ENCODE measurements at places on chromosomes 5 and 9.

GRCh38 chr5:42858687-42859086 is 47.0 kb upstream of the SELENOP start:
- no peak for DNase-seq

DNA sequence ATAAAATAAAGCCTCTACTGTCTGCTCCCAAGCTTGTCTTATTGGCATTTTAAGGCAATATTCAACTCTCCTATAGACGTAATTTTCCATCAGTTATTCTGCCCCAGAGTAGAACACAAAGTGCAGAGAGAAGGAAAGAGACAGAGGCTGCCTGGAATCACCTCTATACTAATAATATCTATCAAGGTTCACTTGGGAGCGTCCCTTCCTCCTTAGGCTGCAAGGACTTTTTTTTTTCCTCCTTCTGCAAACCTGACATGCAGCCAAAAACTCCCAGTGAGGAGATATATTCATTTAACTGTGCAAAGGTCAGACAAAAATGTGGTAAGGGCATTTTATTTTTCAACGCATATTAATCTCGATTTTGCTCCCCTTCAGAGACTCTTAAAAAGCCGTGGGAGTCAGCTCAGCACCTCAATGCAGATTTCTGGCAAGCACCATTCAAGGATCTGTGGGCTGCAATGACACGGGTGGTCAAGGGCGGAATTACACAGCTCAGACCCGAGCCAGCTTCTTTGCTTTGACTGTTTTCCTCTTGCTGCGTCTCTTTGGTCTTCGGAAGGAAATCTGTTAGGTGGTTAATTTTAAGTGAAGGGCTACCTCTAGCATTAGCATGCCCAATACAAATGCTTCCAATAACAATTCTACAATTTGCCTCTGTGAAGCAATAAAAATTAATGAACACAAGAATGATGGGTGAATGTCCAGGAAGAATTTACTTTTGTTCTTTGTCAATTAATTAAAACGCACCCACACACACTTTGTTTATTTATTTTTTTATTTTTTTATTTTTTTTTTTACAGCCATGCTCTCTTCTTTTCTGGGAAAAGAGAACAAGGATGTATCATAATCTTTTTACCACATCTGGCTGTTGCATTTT is 587.7 kb upstream of the GRAMD2B start:
- peak; percentile 68 for DNase-seq

GRCh38 chr5:56565644-56566043 is 249.7 kb upstream of the MAP3K1 start:
- no peak for DNase-seq

GRCh38 chr9:89435071-89435823 is 62.7 kb downstream of the SEMA4D start:
- DNase-seq: no peak

DNA sequence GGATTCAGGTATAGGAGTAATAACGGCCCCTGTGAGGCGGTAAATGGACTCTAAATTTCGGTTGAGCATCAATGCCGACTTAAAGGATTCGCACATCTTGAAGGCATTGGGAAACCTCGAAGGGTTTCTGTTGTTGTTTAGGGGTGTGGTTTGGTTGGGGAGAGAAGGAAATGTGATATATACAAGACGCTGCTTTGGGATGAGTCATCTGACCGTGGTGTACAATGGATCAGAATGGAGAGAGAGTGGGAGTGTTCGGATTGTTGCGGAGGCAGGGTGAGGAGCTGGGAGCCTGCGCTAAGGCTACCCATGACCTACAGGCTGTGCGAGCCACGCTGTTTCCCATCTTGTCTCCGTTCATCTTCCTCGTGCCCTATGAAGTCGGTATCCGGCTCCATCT is 60.4 kb upstream of the ERCC6L2 start:
- no peak for DNase-seq

- no peak for DNase-seq
Observed at GRCh38 chr5:175712313-175712680, 54.4 kb downstream of the HRH2 start.

DNA sequence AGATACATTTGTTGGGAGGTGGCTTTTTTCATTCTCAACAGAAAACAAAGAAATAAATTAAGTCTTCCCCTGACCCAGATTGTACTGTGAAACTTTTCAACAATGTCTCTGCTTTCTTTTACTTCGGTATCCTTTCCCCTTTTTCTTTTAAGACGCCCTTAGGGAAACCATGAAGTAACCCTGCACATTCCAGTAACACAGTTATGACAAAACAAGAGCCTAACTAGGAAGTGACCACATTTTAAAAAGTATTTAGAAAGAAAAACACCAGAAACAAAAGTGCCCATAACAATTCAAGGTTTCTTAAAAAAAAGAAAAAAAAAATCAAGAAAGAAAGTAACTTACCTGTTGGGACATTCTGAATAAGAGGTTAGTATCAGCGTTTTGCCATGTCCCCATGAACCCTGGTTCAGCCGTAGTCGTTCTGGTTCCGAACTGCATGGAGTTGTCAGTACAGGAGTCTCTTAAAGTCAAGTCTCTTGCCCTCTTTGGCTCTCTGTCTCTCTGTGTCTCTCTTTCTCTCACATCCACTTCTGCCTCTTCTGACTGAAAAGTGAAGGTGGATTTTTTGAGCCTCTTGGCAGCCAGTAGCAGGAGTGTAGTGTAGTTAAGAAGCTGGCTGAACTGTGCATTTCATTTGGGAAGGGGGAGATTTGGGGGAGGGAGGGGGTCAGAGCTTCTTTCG is 142.9 kb downstream of the BNC2 start:
- DNase-seq: no peak

GRCh38 chr5:181207214-181207959 is 2.4 kb upstream of the TRIM7 start:
- DNase-seq: peak; percentile 69

- no peak for DNase-seq
Observed at GRCh38 chr9:4814913-4815312, 22.2 kb downstream of the RCL1 start.

GRCh38 chr5:136308212-136308795 is 57.0 kb downstream of the TRPC7 start:
- DNase-seq: no peak

All from left kidney (tissue), 8 donors.